AG09319 (cell line): ENCODE measurements at places on chromosomes 16 and 17.

DNA sequence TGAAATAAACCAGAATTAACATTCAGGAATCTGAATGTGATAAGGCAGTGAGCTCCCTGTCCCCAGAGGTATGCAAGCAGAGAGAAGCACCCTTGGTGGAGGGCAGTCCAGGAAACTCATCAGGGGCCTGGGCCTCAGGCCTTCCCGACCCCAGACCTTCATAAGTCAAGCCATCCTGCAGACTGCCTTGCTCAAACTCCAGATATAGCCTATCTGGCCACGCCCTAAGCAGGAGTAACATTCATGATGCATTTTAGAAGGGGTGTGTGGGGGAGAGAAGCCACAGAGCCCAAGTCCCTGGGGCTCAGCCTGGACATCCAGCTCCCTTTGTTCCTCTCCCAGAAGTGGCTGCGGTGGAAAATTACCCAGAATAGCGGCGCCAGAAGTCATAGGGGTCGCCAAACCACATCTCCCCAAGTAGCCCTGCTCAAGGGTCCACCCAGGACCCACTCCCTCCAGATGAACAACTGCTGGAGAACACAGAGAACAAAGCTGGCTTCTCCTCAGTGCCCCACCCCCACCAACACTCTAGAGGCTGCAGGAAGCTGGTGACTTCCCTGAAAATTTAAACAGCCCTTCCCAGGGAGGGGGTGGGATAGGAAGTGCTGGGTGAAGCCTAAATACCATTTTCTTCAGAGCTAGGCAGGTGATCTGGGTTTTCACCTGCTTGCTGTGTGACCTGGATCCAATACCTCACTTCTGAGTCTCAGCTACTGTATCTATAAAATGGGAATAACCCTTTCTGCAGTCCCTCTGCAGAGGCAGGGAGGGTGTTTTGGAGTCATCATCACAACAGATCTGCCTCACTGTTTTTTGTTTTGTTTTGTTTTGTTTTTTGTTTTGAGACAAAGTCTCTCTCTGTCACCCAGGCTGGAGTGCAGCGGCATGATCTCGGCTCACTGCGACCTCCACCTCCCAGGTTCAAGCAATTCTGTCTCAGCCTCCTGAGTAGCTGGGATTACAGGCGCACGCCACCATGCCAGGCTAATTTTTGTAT is 1.5 kb upstream of the SREBF1 start:
- no peak for DNase-seq

DNA sequence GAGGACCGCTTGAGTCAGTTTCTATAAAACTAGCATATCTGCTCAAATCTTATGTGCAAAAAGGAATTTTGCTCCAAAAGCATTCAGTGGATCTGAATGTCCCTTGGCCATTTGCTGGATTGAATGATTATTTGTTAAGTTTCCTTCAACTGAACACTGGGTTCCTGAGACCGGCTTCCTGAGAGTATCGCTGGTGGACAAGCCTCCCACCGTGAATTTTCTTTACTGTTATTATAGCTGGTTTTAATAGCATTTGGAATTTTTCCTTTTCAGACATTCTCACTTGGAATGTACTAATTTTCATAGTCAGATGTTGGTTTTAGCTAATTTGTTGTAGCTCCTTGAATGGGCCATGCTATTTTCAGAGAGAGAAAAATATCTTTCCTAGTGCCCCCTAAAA is 9.8 kb upstream of the MYOCD start:
- no peak for DNase-seq

- DNase-seq = no peak
Measured at GRCh38 chr16:3669082-3669481, 14.6 kb downstream of the DNASE1 start.

GRCh38 chr16:1862394-1862793 is 9.6 kb downstream of the MEIOB start:
- DNase-seq = no peak

DNA sequence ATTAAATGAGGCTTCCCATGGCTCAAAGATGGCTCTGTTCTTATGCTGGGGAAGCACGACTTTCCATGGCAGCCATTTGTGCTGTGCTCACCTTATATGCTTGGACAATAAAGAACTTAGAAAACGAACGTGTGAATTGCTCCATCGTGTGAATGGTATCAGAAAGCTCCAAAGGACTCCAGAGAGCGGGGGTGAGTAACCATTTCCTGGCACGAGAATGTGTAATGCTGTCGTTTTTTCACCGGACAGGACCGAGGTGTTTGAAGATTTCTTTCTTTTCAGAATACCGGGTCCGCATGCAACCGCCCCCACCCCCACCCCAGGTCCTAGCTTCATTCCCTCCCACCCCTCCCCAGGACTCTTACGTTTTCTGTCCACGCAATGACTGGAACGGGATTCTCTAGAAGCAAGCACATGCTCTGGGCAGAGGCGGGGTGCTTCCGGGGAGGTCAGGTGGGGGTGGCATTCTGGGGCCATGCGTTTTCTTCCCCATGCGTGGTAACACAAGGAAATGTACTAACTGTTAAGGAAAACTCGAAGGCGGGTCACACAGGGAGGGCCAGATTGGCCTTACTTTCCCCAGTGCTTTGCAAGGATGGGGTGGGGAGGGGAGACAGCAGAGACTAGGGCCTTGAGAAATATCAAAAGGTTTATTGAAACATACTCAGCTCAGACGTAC is 26.2 kb downstream of the GPRC5B start:
- DNase-seq = no peak

DNA sequence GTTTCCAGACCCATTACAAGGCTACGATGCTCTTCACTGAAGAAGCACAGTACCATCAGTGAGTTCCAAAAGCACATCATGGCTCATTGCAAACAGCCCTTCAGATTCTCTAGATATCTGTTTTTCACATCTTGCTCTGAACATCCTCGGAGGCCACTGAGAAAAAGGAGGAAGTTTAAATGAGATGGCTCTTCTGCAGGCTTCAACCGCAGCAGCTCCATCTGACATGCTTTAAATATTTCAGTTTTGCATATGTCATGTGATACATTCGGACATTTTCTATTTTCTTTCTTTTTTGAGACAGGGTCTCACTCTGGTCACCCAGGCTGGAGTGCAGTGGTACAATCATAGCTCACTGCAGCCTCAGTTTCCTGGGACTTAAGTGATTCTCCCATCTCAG is 396.8 kb downstream of the NPIPA8 start:
- DNase-seq = no peak

GRCh38 chr16:559411-560203 is 587 bp upstream of the PRR35 start:
- no peak for DNase-seq

GRCh38 chr17:13665872-13666635 is 64.3 kb upstream of the HS3ST3A1 start:
- DNase-seq = no peak

- no peak for DNase-seq
Measured at GRCh38 chr17:28725166-28725659, 820 bp downstream of the TLCD1 start.

DNA sequence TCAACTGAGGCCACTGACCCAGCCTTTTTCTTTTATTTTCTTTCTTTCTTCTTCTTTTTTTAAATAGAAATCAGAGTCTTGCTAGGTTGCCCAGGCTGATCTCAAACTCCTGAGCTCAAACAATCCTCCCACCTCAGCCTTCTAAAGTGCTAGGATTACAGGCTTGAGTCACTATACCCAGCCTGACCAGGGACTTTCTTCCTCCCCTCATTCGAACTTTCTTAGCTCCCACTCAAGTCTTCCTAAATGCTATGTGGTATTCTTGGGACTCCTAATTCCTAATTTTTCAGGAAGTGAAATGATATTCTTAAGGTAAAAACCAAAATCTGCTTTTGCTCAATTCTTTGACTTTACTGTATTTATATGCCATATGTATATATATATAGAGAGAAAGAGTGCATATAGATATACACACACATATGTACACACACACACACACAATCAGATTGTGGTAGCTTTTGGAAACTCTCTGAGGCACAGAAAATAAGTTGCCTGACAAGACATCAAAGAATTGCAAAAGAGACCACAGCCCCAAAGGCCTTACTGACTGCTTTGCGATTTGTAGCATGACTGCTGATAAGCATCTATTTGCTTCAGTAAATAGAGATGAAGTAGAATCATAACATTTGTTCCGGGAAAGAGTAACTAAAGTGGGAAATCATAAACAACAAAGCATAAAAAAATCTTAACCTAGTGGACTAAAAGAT is 9.5 kb upstream of the AMZ2 start:
- no peak for DNase-seq

DNA sequence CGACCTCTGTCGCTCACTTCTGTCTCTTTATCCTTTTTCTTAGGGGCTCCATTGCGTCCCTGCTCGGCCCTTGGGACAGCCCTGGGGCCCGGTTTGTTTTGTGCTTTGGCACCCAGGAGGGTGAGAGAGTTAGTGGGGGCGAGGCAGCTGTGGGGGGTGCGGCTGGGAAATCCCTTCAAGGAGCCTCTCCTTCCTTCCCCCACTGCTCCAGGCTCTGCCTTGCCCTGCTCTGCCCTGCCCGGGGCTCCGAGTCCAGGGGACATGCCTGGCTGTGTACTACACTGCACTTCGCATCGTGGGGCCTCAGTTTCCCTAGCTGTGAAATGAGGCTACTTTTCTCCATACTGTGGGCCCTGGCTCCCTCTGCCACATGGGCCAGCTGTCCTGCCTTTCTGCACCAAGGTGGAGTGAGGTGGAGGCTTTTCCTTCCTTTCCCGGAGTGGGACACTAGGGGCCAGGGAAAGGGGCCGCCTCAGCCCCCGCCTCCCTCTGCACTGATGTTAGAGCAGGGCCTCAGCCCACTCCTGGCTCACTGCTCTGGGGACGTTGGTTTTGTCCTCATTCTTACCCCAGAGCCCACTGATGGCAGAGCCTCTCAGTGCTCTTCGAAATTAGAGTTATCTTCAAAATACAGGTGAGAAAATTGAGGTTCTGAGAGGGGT is 980 bp downstream of the LLGL1 start:
- DNase-seq = no peak

DNA sequence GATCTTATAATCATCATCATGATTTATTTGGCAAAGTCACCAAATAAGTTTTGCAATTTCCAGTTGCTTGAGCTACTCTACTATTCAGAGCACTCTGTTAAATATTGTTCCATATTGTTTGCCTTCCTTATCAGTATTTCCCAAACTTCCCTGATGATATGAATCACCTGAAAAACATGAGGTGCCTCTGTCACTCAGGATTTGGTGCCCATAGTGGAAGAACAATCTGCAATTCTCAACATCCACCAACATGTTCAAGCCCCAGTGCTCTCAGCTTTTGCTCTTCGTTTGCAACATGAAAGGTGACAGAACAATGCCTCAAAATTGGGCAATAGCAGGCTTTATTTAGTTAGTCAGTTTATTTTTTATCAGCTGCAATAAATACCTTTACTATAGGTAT is 28.6 kb upstream of the WSB1 start:
- no peak for DNase-seq

GRCh38 chr17:40122136-40122998 is 596 bp downstream of the MSL1 start:
- DNase-seq = no peak

- DNase-seq = no peak
Measured at GRCh38 chr17:45052052-45052772, 780 bp upstream of the DCAKD start.

GRCh38 chr17:49756323-49757150 is 7.4 kb downstream of the FAM117A start:
- no peak for DNase-seq

DNA sequence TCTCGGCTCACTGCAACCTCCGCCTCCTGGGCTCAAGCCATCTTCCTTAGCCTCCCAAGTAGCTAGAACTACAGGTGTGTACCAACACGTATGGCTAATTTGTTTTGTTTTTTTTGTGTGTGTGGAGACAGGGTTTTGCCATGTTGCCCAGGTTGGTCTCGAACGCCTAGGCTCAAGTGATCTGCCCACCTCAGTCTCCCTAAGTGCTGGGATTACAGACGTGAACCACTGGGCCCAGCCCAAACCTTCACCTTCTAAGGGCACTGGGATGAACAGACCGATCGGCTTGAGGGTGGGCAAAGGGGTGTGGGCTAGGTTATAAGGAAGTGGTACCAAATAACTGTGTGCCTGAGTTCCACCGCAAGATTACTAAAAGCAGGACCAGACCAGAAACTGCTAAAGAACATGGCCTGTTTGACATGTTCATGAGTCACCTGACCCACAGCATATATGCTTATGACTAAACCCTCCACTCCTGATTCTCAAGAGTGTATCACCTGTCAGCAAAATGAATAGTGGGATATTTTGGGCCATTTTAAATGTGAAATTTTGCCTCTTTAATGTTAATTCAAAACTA is 8.1 kb downstream of the TMEM97 start:
- no peak for DNase-seq

DNA sequence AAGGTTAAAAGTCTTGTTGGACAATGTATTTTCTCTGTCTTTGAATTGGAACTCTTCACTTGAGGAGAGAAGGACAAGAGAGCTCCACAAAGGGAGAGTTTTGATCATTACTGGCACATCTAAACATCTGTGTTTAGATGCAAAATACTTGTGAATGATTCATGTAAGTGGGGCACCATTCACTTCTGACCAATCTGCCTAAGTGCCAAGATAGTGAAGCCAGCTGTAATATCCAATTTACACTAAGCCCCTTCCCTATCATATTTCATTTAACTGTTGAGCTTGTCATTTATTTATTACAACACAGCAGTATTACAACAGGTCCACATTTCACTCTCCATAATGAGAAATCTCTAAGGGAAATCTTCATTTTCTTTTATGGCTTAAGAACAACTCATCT is 832.3 kb upstream of the GOT2 start:
- no peak for DNase-seq
